Femur (tissue), 1 donor: ENCODE measurements at places on chromosomes 7 and 10.

GRCh38 chr7:47949703-47950102 is 1.4 kb upstream of the PKD1L1 start:
- no peak for DNase-seq

- no peak for DNase-seq
These were observed 92.4 kb downstream of the HYCC1 start for GRCh38 chr7:22921386-22922086.

- no peak for DNase-seq
These were observed 60.5 kb downstream of the YKT6 start for GRCh38 chr7:44261240-44261639.

DNA sequence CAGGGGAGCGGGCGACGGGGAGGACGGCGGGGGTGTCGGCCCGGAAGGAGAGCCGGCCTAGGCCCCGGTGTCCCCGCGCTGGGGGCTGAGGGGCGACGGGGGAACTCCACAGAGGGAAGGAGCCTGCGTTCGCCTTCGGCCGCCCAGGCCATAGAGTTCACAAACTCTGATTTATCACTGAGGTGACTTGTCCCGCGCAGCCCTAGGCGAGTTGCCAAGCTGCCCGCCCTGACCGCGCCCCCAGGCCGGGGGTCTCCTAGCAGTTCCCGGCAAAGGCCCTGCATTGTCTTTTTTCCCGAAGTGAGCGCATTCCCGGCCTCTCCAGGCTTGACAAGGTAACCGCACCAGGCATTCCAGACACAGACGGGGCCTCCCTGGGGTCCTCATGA is 2.9 kb upstream of the NKX6-2 start:
- no peak for DNase-seq

- DNase-seq: no peak
These were observed 58.9 kb downstream of the TMEM270 start for GRCh38 chr7:73919694-73920375.

- DNase-seq: no peak
These were observed 40.0 kb downstream of the ZNF438 start for GRCh38 chr10:30991647-30992011.

GRCh38 chr7:138000081-138000701 is 1.7 kb downstream of the CREB3L2 start:
- DNase-seq: peak; percentile 82

- DNase-seq: no peak
These were observed 47.6 kb downstream of the SLIT1 start for GRCh38 chr10:97138174-97138573.

DNA sequence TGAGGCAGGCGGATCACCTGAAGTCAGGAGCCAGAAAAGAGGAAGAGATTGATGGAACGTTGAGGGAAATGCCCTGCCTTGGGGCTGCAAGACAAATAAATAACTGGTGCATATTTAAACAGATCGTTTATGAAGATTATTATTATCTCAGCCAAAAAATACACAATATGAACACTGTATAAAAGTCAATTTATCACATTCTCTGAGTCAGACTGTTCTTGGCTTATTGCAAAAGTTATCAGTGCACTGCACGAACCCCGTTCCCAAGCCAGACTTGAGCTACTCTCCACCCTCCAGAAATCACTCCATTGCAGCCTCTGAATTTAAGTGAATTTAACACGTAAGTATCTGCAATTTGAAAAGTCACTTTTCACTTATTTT is 1.6 kb downstream of the DNMBP start:
- no peak for DNase-seq

GRCh38 chr7:128259131-128260061 is 18.3 kb downstream of the LEP start:
- DNase-seq: peak; percentile 31

- no peak for DNase-seq
These were observed 86.9 kb downstream of the CXCL12 start for GRCh38 chr10:44297963-44298362.

- no peak for DNase-seq
These were observed 669 bp upstream of the AP5Z1 start for GRCh38 chr7:4774658-4775249.

GRCh38 chr7:74217455-74218342 is 7.9 kb downstream of the LAT2 start:
- DNase-seq: peak; percentile 55

DNA sequence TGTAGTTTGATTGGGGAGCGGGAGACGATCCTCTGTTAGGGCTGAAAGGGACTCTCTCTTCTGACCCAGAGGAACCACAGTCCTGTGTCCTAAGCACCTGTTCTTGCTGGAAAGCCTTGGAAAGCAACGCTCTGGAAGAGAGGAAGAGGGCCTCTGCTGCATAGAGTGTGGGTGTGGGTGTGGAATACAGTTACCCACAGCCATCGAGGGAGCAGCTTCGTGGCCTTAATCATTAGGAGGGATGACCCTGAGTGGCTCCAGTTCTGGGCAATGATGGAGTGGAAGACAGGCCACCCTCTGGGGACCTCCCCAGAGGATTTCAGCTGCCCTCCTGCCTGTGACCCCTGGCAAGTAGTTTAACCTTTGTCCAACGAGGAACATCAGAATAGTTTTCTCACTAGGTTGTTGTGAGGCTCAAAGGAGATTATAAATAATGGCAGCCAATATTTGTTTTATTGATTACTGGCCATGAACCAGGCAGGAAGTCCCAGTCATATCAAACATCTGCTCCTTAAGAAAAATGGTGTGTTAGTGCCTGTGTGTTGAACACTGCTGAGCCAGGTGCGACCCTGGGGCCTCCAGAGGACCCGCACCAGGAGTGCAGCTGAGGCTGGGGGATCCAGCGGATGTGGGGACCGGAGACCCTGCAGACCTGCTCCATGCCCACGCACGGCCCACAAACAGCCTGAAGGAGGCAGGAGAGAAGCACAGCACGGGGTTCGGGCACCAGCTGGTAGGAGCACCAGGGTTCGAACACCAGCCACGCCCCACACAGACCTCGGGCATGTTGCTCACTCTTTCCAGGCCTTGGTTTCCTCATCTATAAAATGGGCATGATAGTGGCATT is 35.6 kb downstream of the FAM241B start:
- DNase-seq: no peak
